Psoas muscle (tissue), 8 donors: ENCODE measurements at places on chromosomes 3 and 15.

DNA sequence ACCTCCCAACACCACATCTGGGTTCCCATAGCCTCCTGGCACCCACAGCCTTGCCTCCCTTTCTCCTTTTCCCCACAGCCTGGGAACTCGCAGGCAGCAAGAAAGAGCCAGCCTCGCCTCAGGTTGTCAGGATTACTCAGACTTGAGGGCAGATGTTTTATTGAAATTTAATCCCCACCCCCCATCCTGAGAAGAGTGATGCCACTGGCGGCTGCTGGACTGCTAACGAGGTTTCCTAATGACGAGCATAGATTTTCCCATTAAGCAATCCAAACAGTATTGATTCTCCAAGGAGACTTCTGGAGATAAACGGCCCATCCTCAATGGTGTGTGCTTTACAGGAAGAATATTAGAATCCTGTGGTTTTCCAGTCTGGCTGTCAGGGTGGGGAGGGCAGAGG lies 13.7 kb downstream of the SHF start:
- no peak for DNase-seq

- DNase-seq: no peak
These were observed 103.0 kb downstream of the GBE1 start for GRCh38 chr3:81658322-81658997.

GRCh38 chr3:70608434-70608833 lies 296.0 kb upstream of the MDFIC2 start:
- DNase-seq: no peak

DNA sequence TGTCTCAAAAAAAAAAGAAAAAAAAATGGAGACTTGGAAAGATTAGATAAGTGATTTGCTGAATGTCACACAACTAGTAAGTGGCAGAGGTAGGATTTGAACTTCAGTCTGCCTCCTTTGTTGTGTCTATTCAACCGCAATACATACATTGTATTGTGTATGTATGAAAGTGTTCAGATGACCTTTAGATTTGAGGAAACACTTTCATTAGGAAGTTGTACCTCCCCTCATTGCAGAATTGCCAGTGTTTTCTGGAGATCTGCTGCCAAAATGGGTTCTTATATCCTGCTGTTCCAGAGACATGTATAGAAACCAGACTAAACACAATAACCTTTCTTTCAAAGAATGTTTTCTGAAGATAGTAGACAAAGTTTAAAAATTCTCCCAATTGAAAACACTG lies 247.4 kb upstream of the TBL1XR1 start:
- no peak for DNase-seq

GRCh38 chr15:31294067-31294466 lies 32.6 kb upstream of the KLF13 start:
- no peak for DNase-seq

- DNase-seq: no peak
These were observed 70.7 kb upstream of the VEPH1 start for GRCh38 chr3:157573780-157574378.
